Esophagus squamous epithelium (tissue), 5 donors: ENCODE measurements at places on chromosomes 4 and X. TPM values are rescaled to one million over a fixed set of nuclear protein-coding genes. Genes with fewer than 3 reads are reported as not detected.

RNF150 gene
- total RNA-seq: 3.3 TPM

BCLAF3 gene
- total RNA-seq: 3.5 TPM

UGT2A1 gene
- total RNA-seq: not detected

NDST4 gene
- not detected for total RNA-seq

SRPX gene
- 88.1 TPM for total RNA-seq

GAGE2A gene
- total RNA-seq: not detected

RRH gene
- total RNA-seq: 0.18 TPM

- DNase-seq: no peak
These were observed 192.4 kb downstream of the RBM46 start for GRCh38 chr4:154973244-154974035.

- no peak for DNase-seq
These were observed 593.8 kb downstream of the SMARCA1 start for GRCh38 chrX:128929271-128930057.

DNA sequence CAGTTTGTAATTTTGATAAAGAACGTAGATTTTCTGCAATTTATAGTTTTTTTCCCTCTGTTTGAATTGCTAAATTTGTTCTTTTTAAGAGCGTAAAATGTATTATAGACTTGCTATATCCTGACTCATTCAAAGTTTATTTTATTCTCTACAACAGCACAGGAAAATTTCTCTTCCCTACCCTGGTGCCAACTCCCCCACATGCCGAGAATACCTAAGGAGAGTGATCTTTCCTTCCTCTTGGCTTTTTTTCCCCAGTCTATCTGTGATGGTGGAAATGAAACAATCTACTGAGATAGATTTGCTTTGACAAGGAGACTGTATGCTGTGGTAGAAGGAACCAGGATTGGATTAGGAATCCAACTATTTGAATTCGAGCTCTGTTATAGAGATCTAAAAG is 271.6 kb downstream of the TLL1 start:
- DNase-seq: no peak

DNA sequence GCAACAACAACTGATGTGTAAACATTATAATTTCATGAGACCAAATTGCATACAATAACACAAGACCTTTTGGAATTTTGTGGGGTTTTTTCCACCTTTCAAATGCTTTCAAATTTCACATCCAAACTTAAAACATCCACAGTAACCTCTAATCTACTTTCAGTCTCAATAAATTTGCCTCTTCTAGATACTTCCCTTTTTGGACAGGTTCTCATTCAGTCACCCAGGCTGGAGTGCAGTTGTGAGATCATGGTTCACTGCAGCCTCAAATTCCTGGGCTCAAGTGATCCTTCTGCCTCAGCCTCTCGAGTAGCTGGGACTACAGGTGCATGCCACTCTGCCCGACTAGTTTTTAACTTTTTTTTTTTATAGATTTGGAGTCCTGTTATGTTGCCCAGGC is 556.6 kb downstream of the NLGN4X start:
- DNase-seq: no peak

DNA sequence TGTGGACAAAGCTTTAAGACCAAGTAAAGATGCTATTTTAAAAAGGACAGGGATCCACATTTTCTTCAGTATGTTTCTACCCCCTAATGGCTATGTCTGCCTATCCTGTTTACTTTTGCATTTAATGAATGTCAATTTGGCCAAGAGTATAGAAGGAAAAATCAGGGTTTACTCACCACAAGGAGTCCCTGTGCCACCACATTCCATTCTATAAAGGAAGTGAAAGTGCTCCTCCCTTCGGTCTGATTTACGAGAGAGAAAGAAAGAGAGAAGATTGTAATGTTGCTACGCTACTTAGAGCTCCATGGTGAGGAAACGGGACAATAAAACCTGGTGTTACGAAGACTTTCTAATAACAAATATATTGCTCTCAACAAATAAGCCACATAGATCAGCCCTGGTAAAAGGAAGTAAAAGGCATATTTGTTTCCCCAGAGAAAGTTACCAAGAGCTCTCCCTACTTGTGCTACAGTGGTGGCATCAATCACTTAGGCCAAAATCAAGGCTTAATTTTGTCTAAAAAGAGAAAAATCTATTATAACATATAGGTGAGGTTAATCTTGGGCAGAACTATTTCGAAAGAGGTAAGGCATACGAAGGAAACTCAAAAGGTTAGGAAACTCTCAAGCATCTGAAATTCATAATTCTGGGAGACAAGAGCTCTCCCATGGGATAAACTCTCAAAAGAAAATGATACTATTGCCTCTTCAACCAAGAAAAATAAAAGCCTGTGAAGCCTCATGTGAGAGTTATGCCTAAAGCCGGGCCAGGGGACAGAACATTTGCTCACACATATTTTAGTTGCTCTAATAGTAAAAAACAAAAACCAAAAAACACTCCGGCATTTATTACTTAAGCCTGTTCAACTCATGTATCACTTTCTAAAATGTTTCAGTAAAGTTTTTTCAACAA is 29.5 kb downstream of the TAPT1 start:
- DNase-seq: no peak

DNA sequence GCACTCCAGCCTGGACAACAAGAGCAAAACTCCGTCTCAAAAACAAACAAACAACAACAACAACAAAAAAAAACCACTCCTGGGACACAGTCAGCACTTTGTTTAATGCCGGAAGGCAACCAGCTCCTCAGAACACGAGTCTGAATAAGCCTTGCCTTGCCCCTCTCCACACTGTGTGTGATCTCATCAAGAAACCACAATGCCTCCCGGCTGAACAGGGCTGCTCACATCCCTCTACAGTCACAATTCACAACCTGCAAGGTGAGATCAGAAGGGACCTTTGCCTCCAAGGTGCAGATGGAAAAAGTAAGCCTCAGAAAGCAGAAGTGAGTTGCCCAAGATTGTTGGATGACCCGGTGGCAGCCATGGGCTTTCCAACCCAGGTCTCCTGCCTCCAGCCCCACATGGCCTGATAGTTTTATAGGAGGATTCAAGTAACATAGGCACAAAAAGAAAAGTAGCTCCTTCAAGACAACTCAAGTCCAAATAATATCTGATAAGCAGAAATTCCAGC is 80.8 kb downstream of the JAKMIP1 start:
- no peak for DNase-seq

- DNase-seq: no peak
These were observed 119.0 kb downstream of the NKX6-1 start for GRCh38 chr4:84379917-84380641.

DNA sequence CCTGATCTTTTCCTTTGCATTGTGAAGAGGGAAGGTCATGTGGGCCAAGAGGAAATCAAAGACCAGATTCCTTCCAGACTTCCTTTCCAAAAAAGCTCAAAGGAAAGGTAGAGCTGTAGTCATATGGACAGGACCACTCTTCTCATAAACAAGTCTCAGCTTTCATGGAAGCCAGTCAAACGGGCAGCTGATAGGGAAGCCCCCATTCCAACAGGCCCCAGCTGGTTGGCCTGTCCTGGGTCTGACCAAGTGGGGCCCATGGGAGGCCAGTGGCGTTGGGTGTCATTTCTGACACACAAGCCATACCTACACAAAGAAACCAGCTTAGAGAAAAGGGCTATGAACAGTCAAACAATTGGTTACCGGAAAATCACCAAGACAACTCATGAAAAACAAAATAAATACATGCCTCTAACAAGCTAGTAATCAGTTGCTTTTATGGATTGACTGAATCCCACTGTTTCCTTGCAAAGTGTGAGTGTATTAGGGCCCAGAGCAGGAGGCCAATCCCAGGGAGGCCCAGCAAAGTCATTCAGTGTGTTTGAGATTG is 149.6 kb upstream of the MAMLD1 start:
- no peak for DNase-seq

DNA sequence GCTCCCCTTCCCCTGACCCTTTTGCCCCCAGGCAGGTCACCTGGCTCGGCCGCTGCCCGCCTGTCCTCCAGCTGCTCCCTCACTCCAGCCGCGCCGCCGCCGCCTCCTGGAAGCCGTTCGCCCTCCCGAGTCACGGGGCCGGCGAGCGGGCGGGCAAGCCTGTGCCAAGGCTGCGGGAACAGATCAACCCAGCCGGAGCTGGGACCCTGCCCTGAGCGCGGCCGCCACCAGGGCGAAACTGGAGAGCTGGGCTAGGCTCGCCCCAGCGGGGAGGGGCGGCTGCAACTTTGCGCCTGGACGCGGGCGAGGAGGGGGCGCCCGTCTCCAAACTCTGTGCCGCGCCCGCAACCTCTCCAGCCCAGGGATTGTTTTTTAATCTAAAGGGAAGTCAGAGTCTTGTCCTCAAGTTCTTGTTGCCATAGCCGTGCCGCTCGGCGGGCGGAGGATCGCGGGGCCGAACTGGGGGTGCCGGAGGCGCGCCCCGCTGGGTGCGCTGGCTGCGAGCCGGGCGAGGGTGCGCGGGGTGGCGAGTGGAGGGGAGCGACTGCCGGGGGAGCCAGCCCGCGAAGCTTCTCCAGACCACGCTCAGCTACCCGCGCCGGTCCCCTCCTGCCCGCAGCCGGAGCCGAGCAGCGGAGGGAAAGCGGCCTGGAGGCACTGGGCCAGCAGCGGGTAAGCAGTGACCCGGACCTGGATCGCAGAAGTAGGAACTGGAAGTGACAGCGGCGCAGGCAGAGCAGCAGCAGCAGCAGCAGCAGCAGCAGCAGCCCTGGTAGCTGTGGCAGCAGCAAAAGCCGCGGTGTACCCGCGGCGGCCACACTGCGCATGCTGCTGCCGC is 13.4 kb downstream of the ARHGEF6 start:
- no peak for DNase-seq

DNA sequence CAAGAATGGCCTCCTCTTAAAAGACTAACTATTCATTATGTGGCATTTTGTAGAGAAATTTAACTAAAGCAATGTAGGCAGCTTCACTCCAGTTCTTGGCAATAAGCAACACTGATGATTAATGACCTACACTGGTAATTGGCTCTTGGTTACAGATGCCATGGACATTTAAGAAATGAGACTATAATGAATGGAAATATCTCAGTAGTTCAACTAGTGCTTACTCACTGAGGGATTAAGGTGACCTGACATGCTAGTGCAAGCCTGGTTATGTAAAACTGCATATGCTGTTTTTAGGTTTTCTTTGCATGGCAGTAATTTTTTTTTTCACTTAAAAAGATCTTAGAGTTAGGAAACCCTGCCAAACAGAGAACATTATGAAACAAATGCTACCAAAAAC is 152.7 kb upstream of the AADAT start:
- no peak for DNase-seq

- no peak for DNase-seq
These were observed 38.6 kb upstream of the TMEM184C start for GRCh38 chr4:147578593-147578992.

- no peak for DNase-seq
These were observed 747.2 kb downstream of the STPG2 start for GRCh38 chr4:97396097-97396496.

DNA sequence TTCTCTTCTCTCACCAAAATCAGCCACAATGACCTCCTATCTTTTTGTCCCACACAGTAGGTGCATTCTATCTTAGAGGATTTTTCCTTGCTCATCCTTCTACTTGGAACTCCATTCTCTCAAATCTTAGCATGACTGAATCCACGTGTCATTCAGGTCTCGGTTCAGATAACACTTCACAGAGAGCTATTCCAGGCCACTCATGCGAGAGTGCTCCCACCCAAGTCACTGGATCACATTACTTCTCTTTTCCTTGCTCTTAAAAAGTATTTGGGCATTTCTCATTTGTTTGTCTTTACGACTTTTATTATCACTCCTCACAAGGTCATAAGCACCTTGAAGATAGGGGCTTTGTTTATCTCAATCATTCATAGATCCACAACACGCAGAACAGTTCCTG is 647.5 kb upstream of the TENM3 start:
- no peak for DNase-seq

GRCh38 chrX:139538907-139539790 is 8.6 kb downstream of the F9 start:
- no peak for DNase-seq

DNA sequence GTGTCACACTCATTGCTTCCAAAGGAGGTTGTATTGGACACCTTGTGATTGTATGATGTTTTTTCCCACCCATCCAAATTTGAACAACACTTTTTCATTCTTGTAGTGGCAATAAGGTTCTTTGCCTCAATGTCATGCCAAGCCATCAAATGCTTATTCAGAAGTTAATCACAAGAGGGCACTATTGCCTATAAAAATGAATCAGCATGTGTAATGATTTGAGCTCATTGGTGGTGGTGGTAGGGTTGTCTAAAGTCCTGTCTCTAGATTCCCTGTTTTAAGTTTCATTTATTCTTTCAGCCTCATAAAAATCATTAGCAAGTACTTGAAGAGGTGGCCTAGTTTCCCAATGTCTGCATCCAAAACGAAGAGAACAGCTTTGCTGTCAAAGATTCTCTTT is 37.0 kb downstream of the IRS4 start:
- DNase-seq: no peak

DNA sequence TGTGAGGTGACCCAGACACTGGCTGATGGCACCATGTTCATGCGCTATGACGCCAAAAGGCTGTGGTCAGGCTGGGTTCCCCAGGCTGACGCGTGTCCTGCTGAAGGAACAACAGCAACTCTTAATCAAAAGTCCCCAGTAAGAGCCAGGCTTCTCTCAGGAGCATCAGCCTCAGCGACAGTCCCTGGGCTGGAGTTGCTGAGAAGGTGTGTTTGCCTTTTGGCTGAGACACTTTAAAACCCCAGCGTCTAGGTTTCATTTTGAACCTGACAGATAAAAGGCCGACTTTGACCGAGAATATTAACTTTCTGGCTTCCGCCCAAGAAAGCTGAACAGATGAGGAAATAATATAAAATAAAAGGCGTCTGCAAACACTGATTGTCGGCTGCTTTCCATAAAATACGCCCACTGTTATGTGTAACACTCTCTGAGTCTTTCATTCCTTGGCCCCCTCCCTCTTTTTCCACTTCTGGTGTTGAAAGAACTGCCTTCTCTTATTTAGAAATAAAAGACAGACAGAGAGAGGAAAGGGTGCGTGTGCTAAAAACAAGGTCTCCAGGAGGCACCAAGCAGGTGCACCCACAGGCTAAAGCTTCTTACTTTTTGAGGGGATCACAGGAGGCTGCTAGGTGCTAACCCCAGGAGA is 373.6 kb downstream of the MID1IP1 start:
- DNase-seq: no peak

DNA sequence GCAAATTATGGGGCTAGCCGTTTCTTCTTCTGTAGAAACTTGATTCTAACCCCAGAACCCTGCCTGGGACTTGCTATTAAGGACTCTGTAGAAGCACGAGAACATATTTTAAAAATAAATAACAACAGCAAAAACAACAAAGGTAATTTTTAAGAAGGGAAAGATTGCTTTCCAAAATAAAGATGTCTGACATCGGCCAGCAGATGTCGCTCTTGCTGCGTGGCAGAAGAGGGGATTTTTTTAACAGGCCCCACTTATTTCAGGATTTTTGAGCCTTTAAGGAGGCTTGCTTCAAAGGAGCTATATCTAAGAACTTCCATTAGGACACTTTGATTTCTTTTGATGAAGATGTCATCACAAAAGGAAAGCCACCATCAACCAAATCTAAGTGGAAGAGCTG is 62.8 kb upstream of the EGFL6 start:
- DNase-seq: no peak

GRCh38 chrX:8987672-8988250 is 46.2 kb downstream of the FAM9B start:
- DNase-seq: no peak

DNA sequence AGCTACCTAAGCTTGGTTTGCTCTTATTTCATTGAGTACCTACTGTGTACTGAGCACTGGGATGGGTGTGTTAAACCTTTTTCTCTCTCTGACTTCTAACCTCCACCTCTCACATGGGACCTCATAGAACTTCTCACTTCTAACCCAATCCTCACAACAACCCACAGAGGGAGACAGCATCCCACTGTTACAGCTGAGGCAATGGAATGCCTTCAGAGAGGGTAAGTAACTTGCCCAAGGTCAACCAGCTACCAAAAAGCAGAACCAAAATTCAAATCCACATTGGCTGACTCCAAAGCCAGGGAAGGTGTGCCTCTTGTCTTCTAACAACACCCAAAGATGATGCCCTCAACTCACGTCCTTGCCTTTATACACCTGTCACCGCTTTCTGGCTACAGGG is 5.4 kb downstream of the SEL1L3 start:
- no peak for DNase-seq
